ENCODE measurements at places on chromosomes 5 and 9. TPM values are rescaled to one million over a fixed set of nuclear protein-coding genes. Genes with fewer than 3 reads are reported as not detected.
A peak's percentile ranks its signal among the peaks of the same experiment; 100 is the strongest.

GRCh38 chr9:33722359-33722675, 73.0 kb upstream of the PRSS3 start:
- DNase-seq: no peak

DNA sequence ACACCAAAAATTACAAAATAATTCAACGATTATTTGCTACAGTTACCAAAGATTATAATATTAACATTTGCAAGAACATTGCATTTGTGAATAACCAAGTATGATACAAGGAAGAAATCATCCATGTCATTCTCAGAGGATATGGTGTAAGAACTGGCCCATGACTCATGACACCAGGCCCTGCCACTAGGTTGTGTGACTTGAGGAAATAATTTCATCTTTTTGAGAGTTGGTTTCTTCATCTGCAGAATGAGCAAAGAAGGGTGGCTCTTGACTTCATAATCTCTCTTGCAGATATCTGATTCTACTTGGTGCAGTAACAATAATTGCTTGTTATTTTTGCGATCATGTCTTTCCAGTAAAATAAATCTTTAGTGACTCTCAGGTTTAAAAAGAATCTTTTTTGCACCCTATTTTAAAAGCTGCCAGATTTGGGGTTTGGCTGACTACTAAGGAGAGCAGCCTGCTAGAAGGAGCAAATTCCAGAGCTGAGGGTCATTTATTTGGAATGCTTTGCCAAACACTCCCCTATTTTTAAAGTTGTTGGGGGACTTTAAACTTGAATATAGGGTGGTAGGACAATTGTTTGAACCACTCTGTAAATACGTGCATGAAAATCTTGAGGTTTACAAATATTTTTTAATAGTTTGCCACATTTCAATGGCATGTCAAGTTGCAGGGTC, 23.5 kb downstream of the ITGA1 start:
- no peak for DNase-seq

- no peak for DNase-seq
These were observed 24.6 kb upstream of the ADRB2 start for GRCh38 chr5:148801682-148802276.

DNA sequence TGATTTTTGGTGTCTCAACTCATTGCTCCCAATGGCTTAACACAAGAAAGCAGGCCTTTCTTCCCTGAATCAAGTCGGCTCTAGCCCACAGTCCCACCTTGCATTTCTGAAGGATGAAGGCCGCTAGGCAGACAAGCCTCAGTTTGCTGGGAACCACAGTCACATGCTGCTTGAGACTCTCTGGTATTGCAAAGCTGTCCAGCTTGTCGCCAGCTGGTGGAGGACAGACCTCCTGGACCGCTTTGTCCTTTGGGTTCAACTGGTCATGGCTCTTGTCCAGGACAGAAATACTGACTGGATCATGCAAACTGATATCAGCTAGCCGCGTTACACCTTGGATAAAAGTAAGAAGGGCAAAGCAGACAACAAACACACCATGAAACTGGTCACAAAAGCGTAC, 23.1 kb downstream of the DDX31 start:
- DNase-seq: no peak

GRCh38 chr9:32292611-32293010, 91.8 kb upstream of the ACO1 start:
- no peak for DNase-seq

GRCh38 chr5:81303563-81303962, 2.2 kb downstream of the ZCCHC9 start:
- no peak for DNase-seq

DNA sequence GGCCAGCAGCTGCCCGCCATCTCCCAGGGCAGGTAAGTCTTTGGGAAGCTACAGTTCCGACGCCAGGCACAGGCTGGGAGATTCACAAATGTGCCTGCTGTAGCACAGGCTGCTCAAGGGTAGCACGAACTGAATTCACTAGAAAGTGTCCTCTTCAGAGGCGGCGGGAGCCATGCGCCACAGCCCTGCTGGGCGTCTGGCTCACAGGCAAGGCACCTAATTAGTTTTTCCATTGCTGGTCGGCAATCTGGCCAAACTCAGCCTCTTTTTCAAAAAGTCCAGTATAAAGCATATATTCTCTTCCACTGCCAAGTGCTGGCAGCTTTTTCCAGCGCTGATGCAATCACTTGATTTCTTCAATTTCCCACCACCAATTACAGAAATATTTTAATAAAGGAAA, 128.9 kb upstream of the RAPGEF1 start:
- no peak for DNase-seq

DNA sequence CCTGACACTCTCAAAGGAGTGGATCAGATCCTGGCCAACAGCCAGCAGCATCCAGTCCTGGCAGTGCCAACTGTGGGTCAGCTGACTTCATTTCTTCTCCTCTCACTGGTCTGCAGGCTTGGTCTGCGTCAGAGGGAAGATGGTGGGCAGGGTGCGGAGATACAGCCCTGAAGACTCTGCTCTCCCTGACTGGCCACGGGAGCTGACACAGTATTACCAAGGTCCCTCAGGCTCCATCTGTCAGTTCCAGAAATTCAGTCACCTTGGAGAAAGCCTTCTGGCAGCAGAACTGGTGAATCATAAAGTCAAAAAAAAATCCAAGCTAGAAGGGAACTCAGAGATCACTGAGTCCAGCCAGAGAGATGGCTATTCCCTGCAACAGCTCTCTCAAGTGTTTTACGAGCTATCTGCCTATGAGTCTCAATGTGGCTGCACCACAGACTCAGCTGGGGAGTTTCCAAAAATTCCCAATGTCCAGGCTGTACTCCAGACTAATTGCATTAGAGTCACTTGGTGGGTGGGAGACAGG, 27.9 kb downstream of the C1QTNF2 start:
- DNase-seq: no peak

DNA sequence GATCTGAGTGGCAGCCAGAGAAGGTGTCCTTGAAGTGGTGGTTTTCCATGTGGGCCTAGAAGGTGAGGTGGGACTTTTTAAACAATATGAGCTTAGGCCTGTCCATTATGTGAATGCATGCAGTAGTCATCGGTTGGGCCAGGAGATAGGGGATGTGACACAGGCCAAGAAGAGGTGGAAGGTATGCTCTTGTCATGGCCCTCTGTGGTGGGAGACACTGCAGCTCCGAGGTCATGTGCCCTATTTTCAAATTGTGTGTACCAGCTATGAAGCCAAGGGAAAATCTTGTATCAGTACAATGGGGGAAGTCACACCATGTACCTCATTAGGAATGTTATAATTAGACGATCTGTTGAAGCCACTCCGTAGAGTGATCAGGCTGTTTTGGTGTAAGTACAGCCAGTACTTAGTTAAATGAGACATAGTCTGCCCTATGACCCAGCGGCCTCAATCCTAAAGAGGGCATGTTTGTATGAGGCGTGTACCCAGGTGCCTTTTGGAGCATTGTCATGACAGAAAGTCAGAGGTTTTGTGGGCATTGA, 280.1 kb downstream of the MAST4 start:
- no peak for DNase-seq

DNA sequence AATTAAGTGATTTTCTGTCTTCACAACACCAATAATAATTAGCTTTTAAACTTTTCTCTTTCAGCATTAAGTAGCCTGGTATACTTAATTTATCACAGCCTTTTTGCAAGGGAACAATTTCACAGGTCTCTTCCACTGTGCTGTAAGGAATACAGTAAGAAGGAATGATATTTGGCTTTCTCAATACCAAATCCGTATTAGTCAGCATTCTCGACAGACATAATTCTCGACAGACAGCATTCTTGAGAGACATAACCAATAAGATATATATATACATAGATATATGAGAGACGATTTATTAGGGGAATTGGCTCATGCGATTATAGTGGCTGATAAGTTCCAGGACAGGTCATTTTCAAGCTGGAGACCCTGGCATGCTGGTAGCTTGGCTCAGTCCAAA, 18.0 kb downstream of the PRKAA1 start:
- DNase-seq: no peak

DNA sequence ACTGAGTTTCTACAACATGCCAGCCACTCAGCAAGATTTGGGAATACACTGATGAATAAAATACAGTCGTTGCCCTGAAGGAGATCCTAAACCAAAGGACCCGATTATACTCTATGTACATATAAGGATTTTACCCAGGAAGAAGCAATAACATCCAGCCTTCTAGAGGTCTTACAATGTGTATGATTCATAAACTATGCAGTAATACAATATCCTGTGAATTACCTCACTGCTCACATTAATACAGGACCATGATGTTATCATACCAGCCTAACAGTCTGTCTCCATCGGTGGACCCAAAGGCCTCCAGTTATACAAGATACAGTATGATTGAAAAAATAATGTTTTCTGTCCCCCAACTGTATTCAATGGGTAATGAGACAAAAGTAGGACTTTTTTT, 310.5 kb upstream of the TRPM3 start:
- DNase-seq: no peak

DNA sequence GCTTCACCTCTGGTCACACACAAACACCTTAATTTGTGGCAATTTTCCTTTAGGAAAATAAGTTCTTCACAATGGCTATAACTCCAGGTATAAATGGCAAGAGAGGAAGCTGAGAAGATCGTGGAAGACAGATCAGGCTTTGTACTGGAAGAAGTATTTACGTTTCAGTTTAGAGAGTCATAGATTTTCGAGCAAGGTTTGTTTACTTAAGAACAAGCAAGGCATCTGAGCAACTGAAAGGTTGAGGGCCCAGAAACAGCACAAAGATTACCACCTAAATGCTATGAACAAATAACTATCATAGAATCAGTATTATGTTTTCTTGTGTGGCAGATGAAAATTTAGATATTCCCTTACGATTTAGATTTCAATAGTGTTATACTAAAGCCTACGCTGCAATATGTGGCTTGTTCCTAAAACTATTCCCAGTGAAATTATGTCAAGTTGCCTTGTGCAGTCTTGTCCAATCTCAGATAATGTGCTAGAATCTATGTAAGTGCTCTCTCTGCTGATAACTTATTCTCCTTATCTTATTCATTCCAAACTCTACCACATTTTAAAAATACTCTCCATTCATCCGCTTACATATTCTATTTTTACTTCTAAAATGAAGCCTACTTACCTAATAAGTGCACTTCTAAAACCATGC, 6.7 kb downstream of the SLCO4C1 start:
- DNase-seq: no peak

DNA sequence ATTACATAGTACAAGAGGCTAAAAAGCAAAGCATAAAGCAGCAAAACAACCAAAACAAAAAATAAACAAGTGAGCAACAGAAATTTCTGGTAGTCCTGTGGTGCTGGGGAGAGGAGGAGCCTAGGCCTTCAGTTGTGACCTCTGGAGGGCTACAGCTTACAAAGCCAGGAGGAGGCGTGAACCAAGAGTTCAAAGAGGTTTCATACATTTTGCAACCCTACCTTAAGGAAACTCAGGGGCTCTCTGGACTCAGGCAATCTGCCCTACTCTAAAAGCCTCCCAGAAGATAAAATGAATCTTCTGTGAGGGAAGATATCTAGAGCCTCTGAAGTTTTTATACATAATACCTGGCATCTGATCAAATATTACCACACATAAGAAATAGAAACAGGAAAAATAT, 187.4 kb downstream of the AGTPBP1 start:
- DNase-seq: no peak

DNA sequence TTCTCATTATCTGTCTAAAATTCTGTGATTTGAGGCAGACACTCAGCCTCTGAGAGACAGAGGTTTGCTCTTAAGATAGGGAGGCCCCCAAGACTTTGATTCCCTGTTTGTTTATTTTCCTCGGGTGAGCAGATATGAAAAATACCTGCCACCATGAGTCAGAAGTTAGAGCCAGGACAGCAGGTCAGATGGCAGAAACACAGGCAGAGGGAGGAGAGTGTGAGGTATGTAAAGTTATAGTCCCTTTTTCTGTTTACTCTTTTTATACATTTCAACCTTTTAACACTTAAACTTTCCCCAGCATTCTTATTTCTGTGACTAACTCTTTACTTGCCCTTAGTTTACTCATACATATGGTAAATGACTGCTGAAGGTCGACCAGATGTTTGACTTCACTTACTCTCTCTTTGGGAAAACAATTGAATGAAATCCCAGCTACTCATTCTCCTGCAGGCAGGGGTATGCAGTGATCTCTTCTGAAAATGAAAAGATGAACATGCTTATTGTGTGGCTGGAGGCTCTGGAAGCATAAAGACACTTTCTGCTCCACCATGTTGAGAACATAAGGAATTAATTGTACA, 383.8 kb downstream of the NTRK2 start:
- peak; percentile 15 for DNase-seq

DNA sequence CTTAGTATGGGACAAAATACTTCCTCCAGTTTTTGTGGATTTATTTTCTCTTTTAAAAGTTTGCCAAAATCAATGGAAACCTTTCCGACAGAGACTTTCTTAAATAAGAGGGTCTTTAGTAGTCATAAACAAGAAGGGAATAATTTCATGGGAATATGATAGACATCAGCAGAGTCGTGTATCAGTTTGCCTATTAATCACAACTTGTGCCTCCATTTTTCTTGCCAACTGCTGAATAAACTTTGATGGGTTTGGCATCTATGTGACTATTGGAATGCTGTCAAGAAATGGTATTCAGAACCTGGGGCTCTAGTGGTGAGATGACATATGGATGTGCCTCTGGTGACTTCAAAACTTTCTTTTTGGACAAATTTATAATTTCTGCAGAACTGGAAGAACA, 1668.2 kb downstream of the MAT2B start:
- DNase-seq: no peak

DNA sequence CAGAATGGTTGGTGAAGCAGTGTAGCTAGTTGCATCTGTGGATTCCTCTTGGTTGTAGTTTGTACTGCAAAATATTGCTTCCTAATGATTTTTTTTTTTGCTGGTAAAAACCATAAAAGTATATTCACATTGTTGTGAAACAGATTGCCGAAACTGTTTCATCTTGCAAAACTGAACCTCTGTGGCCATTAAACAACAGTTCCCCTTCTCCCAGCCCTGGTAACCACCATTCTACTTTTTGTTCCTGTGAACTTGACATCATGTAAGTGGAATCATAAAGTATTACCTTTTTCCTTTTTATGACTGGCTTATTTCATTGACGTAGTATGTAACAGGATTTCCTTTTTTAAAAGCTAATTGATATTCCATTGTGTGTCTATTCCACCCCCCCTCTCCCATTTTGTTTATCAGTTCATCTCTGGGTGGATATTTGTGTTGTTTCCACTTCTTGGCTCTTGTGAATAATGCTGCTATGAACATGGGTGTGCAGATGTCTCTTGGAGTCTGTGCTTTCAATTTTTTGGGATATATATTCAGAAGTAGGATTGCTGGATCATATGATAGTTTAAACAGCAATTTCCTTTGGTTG, 11.8 kb downstream of the SUB1 start:
- no peak for DNase-seq

GRCh38 chr9:136138566-136138965, 19.9 kb upstream of the TMEM250 start:
- no peak for DNase-seq

GRCh38 chr5:59260200-59260599, 633.3 kb downstream of the PDE4D start:
- DNase-seq: no peak

Gene AGXT2
- total RNA-seq: not detected

Gene SURF2
- total RNA-seq: 27.6 TPM

Gene DMRT3
- 1.4 TPM for total RNA-seq

Gene PCDHB2
- total RNA-seq: 0.17 TPM

Gene SLC6A19
- total RNA-seq: not detected

Gene AQP3
- 0.65 TPM for total RNA-seq

Gene OR1J2
- total RNA-seq: not detected

Gene RAD17
- total RNA-seq: 19.5 TPM
